Panc1 (cell line): ENCODE measurements at places on chromosomes 4 and X. TPM values are rescaled to one million over a fixed set of nuclear protein-coding genes. Genes with fewer than 3 reads are reported as not detected.

Gene RNF128
- 5.0 TPM for total RNA-seq

Gene HCFC1
- total RNA-seq: 113 TPM

Gene NEIL3
- total RNA-seq: 8.9 TPM

Gene ANXA3
- total RNA-seq: 1.5 TPM

GRCh38 chr4:6378493-6379445 is 93.6 kb downstream of the PPP2R2C start:
- DNase-seq: no peak
- H3K4me1 ChIP-seq: no peaks in the 10 kb centered on the region
- no peaks in the 10 kb centered on the region for H3K36me3 ChIP-seq

- no peaks in the 10 kb centered on the region for H3K36me3 ChIP-seq
- H3K27me3 ChIP-seq: no peaks in the 10 kb centered on the region
- H3K4me1 ChIP-seq: no peaks in the 10 kb centered on the region
- peak overlapping the region; percentile 44 for H3K4me3 ChIP-seq
- no peak for DNase-seq
Measured at GRCh38 chr4:118850488-118851173, 14.7 kb upstream of the SEC24D start.

DNA sequence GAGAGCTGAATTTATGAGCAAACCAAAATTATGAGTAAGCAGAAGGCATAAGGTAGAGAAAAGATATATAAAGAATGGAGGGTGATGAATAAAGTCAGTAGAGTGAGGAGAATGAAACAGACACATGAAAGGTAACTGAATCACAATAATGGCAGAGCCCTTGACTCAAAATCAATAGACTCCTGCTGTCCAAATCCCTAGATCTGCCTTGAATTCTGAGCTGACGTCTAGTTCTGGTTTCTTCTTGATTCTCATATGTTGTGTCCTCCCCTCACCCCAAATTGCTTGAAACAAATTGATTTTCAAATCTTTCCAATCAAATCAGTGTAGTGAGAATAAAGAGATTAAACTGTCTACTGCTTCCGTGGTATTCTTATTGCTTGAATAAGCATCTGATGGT is 86.6 kb upstream of the IQCM start:
- no peaks in the 10 kb centered on the region for H3K27me3 ChIP-seq
- H3K4me1 ChIP-seq: no peaks in the 10 kb centered on the region
- H3K36me3 ChIP-seq: no peaks in the 10 kb centered on the region
- DNase-seq: no peak
- H3K4me3 ChIP-seq: no peak overlapping the region
- no peak overlapping the region for H3K27ac ChIP-seq

DNA sequence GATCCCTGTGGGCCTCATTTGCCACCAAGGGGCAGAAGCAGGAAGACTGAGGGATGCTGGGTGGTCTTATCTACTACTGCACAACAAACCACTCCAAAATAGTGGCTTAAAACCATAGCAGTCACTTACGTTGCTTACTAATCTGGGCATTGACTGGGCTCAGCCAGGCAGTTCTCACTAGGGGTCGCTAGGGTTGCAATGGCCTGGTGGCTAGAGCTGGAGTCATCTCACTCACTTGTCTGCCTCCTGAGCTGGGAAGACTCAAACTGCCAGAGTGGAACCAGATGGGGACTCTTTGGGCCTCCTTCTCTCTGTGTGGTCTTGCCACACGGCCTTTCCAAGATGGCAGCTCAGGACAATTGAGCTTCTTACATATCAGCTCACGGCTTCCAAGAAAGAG is 216.3 kb upstream of the BCOR start:
- H3K4me1 ChIP-seq: no peaks in the 10 kb centered on the region
- no peak for DNase-seq
- no peak overlapping the region for H3K27ac ChIP-seq
- H3K4me3 ChIP-seq: no peak overlapping the region
- no peaks in the 10 kb centered on the region for H3K36me3 ChIP-seq

- H3K27ac ChIP-seq: peak overlapping the region; percentile 87
- H3K27me3 ChIP-seq: no peaks in the 10 kb centered on the region
- DNase-seq: no peak
- H3K4me3 ChIP-seq: peak overlapping the region; percentile 88
- H3K4me1 ChIP-seq: no peaks in the 10 kb centered on the region
Measured at GRCh38 chr4:70994069-70994366, 569 bp downstream of the DCK start.

DNA sequence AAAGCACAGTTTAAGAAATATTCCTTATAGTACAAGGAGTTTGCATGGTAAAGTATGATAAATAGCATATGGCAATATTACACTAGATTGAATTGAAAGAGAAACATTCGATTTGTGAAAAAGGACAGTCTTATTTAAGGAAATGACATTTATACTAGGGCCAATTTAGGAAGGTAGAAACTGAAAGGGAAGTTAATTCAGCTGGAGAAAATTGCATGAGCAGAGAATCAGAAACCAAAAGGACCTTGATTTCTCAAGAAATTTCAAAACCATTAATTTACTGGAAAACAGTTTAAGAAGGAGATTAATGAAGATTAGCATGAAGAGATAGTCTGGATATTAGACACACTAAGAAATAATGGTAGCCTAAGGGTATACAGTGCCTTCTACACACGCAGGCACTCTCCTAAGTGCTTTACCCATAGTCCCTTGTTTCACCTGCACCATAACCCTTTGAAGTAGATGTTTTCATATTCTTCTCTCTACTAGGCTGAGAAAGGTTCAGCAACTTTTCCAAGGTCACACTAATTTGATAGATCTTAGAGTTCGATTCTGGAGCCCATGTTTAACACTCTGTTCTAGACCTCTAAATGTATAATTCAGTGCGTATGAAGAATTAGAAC is 259.1 kb upstream of the SLIT2 start:
- no peak overlapping the region for H3K4me3 ChIP-seq
- H3K27ac ChIP-seq: no peak overlapping the region
- no peaks in the 10 kb centered on the region for H3K27me3 ChIP-seq
- H3K4me1 ChIP-seq: no peaks in the 10 kb centered on the region

- H3K36me3 ChIP-seq: no peaks in the 10 kb centered on the region
- H3K4me1 ChIP-seq: peaks cover 1% of the 10 kb centered on the region
Measured at GRCh38 chrX:23661671-23662070, 5.6 kb upstream of the PRDX4 start.

DNA sequence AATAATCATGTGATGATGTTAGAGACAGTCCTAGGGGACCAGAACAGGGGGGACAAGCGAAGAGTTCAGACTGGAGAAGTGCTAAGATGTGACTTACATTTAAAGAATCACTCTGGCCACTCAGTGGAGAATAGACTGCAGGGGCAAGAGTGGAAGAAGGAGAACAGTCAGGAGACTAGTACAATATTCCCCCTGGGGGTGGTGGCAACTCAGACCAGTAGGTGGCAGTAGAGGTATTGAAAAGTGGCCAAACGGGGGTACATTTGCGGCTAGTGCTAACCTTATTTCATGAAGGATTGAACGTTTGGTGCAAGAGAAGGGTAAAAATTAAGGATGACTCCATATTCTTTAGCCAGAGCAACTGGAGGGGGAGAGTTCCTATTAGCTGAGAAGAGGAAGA is 2.7 kb upstream of the BMX start:
- H3K4me1 ChIP-seq: no peaks in the 10 kb centered on the region
- H3K4me3 ChIP-seq: no peak overlapping the region
- H3K36me3 ChIP-seq: no peaks in the 10 kb centered on the region

- H3K4me1 ChIP-seq: peaks cover 14% of the 10 kb centered on the region
- H3K27ac ChIP-seq: peak overlapping the region; percentile 83
- peak; percentile 90 for DNase-seq
- no peaks in the 10 kb centered on the region for H3K36me3 ChIP-seq
- H3K4me3 ChIP-seq: 0 out of 2 replicates have a peak overlapping the region, but pooled peaks have one; percentile 1
Measured at GRCh38 chr4:5037553-5038551, 13.4 kb upstream of the STK32B start.

- no peaks in the 10 kb centered on the region for H3K27me3 ChIP-seq
- H3K4me1 ChIP-seq: no peaks in the 10 kb centered on the region
- H3K4me3 ChIP-seq: no peak overlapping the region
- H3K36me3 ChIP-seq: no peaks in the 10 kb centered on the region
- DNase-seq: no peak
- no peak overlapping the region for H3K27ac ChIP-seq
Measured at GRCh38 chr4:142539796-142540482, 306.2 kb downstream of the INPP4B start.

GRCh38 chr4:175542786-175543185 is 269.3 kb downstream of the GPM6A start:
- DNase-seq: no peak
- no peaks in the 10 kb centered on the region for H3K4me1 ChIP-seq
- no peak overlapping the region for H3K4me3 ChIP-seq

DNA sequence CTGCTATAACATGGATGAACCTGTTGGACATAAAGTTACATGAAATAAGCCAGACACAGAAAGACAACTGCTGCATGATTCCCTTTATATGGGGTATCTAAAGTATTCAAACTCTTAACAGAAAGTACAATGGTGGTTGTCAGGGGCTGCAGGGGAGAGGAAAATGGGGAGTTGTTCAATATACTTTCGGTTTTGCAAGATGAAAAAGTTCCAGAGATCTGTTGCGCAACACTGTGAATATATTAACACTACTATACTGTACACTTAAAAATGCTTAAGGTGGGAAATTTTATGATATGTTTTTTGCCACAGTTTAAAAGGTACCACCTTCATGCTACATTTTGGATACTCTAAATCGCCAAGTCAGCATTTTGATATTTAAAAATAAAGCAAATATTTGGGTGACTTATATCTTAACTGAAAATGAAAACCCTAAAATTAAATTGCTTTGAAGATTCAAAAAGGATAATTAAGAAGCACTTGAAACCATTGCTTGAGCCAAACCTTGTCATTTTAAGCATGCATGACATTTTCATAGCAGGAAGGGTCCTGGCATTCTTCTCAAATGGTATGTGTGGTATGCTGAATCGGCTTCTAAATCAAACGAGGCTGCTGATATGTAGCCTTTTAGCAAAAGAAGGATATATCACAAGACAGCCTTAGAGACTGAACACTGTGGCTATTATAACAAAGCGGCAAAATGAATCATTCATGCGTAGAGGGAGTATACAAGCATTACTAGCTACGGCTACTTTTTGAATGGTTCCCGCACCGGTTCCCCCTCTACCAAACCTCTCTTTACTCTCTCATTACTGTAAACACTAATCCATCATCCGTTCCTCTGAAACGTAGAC is 607.1 kb upstream of the DIPK2B start:
- peak overlapping the region; percentile 8 for H3K4me3 ChIP-seq
- no peaks in the 10 kb centered on the region for H3K36me3 ChIP-seq
- peak overlapping the region; percentile 84 for H3K27ac ChIP-seq

DNA sequence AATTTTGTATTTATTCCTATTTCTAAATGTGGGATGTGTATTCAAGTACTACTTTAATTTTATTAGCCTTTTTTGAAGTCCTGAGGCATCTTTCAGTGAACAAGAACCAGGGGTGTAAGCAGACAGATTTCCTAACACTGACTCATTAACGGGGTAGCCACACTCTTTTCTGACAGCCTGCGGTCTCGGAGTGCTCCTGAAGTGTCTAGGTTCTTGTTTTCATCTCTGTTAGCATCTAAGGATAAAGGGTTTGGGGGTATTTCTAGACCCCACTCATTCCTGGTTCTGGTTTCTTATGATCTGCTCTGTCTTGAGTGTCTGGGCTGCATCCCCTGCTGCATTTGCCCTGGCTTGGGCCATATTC is 71.9 kb downstream of the GC start:
- no peaks in the 10 kb centered on the region for H3K27me3 ChIP-seq
- no peaks in the 10 kb centered on the region for H3K4me1 ChIP-seq
- H3K36me3 ChIP-seq: no peaks in the 10 kb centered on the region
- no peak for DNase-seq

DNA sequence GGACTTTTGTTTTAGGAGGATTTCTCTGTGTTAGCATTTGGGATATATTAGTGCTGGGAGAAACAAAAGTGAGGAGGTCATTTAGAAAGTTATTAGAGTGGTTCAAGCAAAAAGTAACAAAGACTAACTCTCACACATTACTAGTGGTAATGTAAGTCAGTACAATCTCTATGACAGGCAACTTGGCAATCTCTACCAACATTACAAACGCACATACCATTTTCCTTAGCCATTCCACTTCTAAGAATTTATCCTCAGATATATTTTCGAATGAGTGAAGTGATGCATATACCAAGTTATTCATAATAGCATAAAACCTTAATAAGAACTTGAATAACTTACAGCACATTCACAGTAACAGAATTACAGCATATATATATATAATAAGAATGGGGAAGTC is 146.2 kb downstream of the PRSS12 start:
- H3K4me1 ChIP-seq: no peaks in the 10 kb centered on the region
- H3K4me3 ChIP-seq: no peak overlapping the region
- no peak for DNase-seq
- H3K36me3 ChIP-seq: no peaks in the 10 kb centered on the region
- no peak overlapping the region for H3K27ac ChIP-seq

DNA sequence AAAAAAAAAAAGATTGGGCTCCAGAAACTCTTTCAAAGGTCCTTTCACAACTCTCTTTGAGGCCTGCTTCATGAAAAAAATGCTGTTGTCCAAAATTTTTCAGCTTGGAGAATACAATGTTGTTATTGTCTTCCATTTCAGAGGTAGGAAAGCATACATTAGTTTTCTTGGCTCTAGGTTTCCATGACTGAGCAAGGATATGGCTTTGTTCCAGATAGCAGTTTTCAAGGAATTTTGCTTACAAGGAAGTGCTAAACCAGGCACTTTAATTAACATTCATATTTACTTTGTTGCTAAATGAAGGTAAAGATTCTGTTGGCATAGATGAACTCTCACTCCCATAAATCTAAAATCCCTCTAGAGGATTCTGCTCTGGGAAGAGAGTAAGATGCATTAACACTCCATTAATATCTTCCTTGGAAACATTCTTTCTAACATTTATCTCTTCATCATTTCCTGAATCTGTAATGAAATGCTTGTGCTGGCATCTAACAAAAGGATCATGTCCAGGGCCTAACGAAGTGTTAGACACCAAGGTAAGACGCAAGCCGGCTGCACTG is 118.4 kb downstream of the COL25A1 start:
- H3K27ac ChIP-seq: no peak overlapping the region
- no peak for DNase-seq
- no peak overlapping the region for H3K4me3 ChIP-seq
- no peaks in the 10 kb centered on the region for H3K27me3 ChIP-seq

GRCh38 chrX:123080065-123080464 is 104.0 kb upstream of the GRIA3 start:
- H3K27ac ChIP-seq: no peak overlapping the region
- H3K36me3 ChIP-seq: no peaks in the 10 kb centered on the region
- H3K4me1 ChIP-seq: no peaks in the 10 kb centered on the region
- no peak overlapping the region for H3K4me3 ChIP-seq
- no peak for DNase-seq

DNA sequence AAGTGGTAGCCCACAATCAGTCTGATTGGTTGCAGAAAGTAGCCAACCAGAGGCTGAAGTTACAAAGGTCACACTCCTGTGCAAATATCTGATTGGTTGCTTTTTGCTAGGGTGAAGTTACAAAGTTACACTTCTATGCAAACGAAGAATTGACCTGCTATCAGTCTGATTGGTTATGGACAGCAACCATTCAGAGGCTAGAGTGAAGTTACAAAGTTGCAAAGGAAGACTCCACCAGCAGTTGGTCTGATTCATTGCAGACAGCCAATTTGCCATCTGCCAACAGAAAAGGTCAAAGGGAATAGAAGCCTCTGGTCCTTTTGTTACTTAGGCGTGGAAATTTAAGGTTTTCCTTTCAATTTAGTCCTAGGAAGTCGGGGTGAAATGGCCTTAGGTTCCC is 377.7 kb downstream of the PRDM5 start:
- DNase-seq: no peak
- H3K4me1 ChIP-seq: no peaks in the 10 kb centered on the region
- H3K36me3 ChIP-seq: no peaks in the 10 kb centered on the region
